ENCODE measurements at places on chromosomes 6 and 20. TPM values are rescaled to one million over a fixed set of nuclear protein-coding genes. Genes with fewer than 3 reads are reported as not detected.

GRCh38 chr6:19535351-19535750, 301.8 kb upstream of the ID4 start:
- DNase-seq, result no peak

DNA sequence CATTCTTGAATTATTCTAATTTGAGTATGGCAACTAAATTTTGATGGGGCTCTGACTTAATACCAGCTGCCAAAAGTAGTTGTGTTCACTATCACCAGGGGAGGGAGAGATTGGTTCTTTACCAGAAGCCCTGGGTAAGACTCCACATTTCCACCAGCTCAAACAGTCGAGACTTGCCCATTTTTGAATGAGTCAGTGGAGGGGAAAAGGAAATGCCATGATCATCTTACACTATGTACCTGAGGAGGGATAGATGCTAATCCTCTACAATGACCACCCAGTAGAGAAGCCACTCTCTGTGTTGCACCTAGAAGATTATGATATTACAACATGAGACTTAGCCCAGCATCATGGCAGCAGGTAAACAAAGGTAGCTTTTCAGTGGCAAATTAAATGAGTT, 77.0 kb upstream of the SGK1 start:
- DNase-seq, result no peak

- DNase-seq, result no peak
Observed at GRCh38 chr6:118963003-118963402, 28.0 kb upstream of the MCM9 start.

DNA sequence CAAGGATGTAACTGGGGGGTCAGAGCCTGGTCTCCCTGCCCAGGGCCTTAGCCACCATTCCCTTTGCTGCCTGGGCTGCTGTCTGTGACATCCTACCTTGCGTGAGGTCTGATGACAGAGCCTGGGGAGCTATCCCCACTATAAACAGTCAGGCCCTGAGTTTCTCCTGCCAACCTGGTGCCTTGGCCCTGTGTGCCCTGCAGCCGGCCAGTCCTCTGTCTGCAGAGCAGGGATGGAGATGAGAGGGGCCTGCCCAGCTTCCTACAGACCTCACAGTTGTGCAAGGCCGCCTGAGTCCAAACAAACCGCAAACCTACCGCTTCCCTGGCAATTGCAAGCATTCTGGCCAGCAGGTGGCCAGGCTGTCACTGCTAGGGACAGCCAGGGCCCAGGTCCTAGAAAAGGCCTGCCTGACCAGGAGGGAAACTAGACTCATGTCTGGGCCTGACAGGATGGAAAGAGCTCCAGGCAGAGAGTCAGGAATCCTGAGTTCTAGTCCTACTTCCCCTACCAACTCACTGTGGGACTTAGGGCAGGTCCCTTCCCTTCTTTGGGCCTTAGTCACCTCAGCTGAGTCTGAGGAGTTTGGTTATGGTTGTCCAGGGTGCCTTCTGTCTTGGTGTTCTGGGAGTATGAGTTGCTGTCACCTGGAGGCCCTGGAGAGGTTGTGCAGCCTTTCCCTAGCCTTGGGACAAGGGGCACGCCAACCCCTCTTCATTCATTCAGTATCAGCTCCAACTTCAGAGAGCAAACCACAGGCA, 86.2 kb downstream of the VEGFA start:
- DNase-seq, result no peak

- DNase-seq, result no peak
Observed at GRCh38 chr6:90169374-90169773, 127.3 kb downstream of the BACH2 start.

The EYS gene
- 4.4 TPM for total RNA-seq

The SNPH gene
- 3.5 TPM for total RNA-seq
